ENCODE measurements at places on chromosomes 5 and 9.

DNA sequence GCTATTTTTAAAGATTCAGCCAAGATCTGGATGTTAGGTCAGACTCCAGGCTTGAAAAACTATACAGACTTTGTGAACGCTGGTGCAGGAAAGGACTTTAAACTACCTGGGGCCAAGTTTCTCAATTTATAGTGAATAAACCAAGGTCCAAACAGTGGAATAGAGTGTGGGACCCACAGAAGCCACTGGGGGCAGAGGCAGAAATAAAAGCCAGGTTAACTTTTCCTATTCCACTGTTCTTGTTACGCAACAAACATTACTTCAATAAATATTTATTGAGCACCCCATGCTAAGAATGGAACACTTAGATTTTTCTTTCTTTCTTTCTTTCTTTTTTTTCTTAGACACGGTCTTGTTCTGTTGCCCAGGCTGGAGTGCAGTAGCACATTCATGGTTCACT lies 11.0 kb upstream of the HAVCR1 start:
- H3K4me1 ChIP-seq: no peaks in the 10 kb centered on the region
- DNase-seq: no peak
- no peaks in the 10 kb centered on the region for H3K27me3 ChIP-seq
- H3K4me3 ChIP-seq: no peak overlapping the region

DNA sequence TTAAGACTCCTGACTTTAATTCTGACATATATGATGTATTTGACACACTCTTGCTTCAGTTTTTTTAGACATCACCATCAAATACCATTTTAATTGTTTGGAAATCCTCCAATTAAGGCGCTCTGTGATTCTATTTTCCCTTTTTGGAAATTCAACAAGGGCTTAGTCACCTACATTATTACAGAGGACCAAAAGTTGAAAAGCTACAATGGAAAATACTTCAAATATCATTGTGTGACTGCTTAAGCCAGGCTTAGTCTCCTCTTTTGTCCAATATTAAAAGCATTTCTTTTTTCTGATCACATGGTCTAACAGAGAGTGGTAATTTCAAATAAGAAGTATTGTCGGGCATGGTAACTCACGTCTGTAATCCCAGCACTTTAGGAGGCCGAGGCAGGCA lies 160.3 kb downstream of the CEMIP2 start:
- no peaks in the 10 kb centered on the region for H3K36me3 ChIP-seq
- H3K27ac ChIP-seq: no peak overlapping the region
- no peak for DNase-seq
- H3K4me1 ChIP-seq: no peaks in the 10 kb centered on the region
- no peak overlapping the region for H3K4me3 ChIP-seq
- no peaks in the 10 kb centered on the region for H3K27me3 ChIP-seq

DNA sequence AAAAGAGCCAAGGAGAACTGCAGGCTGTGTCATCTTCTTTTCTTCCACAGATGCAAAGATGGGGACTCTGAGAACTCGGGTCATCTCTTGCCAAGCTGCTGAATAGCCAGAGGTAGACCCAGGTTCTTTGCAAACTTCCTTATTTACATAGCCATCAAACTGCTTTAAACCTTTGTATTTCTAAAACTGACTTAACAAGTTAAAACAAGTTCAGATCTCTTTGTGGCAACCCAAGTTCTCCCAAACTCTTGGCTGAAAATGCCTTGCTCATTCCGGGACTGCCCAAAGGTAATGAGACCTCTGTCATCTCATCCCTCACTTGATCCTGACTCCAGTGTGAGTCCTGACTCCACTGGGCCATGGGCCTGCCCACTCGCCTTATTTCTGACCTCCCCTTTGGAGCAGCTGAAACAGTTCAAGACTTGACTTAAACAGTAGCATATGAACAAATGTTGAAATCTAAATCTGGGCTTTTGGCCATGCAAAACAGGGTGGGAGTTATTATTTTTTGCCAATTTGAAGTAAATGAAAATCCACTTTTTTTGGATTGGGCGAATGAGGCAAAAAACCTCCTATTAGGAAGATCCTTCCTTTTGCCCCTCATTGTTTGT lies 50.6 kb downstream of the FBXL7 start:
- no peak overlapping the region for H3K4me3 ChIP-seq
- no peak overlapping the region for H3K27ac ChIP-seq
- DNase-seq: no peak

DNA sequence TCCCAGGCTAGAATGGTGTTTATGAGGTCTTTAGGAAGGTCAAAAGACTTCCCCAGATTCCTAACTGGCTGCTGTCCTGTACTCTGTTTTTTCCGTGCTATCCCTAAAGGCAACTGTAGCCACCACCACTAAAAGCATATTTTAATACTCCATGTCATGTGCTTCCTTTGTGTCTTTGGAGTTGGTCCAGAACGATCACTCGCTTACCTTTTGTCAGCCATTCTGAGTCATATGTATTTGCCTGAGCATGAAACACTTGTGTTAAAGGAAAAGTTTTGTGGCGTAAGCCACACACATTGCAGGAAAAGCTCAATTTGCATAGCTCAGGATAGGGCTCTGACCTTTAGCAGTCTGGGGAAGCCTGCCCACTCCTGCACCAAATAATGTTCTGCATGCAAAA lies 299.6 kb downstream of the NTRK2 start:
- no peaks in the 10 kb centered on the region for H3K4me1 ChIP-seq
- no peaks in the 10 kb centered on the region for H3K27me3 ChIP-seq
- no peak overlapping the region for H3K27ac ChIP-seq
- DNase-seq: no peak

DNA sequence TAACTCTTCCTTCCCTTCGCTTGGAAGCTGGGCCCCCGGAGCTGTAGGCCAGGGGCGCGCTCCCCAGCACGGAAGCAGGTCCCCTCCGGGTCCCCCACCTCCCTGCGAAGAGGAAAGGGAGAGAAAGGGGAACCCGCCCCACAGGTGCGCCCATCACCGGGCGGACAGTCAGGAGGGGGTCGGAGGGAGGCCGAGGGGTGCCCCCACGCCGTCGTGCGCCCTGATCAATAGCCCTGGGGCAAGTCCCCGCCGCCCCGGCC lies 793 bp downstream of the AGPAT2 start:
- DNase-seq: no peak
- H3K4me3 ChIP-seq: peak overlapping the region; percentile 76
- H3K36me3 ChIP-seq: no peaks in the 10 kb centered on the region
- H3K4me1 ChIP-seq: peaks cover 22% of the 10 kb centered on the region
- H3K27ac ChIP-seq: peak overlapping the region; percentile 64

DNA sequence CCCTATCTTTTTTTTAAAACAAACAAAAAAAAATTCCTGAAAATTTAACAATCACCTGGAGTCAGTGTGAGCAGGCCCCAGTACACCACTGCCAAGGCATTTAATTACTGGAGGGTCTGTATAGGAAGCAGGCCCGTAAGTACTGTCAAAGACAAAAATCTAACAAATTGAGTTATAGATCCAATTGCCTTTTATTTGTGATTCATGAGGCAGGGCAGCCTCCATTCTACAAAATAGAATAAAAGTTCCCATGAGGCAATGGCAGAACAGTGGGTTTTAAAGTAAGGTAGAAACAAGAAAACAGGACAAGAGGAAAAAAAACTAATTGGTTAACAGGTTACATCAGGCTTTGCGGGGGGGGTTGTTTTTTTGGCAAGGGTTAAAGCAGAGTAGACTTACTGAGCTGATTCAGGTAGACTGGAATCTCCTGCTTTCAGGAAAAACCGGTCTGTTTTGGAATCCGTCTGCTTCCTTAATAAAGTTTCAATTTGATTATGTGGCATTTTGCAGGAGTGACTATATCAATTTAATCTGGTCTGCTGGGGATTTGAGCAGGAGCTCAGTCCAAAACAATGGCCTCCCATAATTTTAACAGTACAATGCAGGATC lies 48.9 kb downstream of the AUH start:
- H3K36me3 ChIP-seq: no peaks in the 10 kb centered on the region
- H3K4me3 ChIP-seq: no peak overlapping the region
- no peak overlapping the region for H3K27ac ChIP-seq
- no peaks in the 10 kb centered on the region for H3K27me3 ChIP-seq
- H3K4me1 ChIP-seq: no peaks in the 10 kb centered on the region

DNA sequence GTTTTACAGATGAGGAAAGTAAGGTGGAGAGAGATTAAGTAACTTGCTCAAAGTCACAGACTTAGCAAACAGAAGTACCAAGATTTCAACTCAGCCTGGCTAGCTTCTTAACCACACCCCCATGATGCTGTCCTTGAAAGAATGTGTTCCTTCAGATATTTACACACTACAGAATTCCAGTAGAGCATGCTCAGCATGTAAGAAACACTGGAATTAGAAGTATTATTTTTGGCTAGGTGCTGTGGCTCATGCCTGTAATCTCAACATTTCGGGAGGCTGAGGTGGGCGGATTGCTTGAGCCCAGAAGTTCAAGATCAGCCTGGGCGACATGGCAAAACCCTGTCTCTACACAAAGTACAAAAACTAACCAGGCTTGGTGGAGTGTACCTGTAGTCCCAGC lies 142.4 kb downstream of the EDIL3 start:
- no peak for DNase-seq
- H3K4me3 ChIP-seq: no peak overlapping the region
- H3K4me1 ChIP-seq: no peaks in the 10 kb centered on the region
- no peak overlapping the region for H3K27ac ChIP-seq
- H3K27me3 ChIP-seq: no peaks in the 10 kb centered on the region

DNA sequence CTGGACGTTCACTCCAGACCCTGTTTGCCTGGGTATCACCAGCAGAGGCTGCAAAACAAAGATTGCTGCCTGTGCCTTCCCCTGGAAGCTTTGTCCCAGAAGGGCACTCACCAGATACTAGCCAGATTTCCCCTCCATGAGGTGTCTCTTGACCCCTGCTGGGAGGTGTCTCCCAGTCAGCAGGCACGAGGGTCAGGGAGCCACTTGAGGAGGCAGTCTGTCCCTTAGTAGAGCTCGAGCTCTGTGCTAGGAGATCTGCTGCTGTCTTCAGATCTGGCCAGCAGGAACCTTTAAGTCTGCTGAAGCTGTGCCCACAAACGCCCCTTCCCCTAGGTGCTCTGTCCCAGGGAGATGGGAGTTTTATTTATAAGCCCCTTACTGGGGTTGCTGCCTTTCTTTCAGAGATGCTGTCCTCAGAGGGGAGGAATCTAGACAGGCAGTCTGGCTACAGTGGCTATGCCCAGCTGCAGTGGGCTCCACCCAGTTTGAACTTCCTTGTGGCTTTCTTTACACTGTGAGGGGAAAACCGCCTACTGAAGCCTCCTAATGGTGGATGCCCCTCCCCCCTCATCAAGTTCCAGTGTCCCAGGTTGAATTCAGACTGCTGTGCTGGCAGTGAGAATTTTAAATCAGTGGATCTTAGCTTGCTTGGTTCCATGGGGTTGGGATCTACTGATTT lies 253.9 kb downstream of the SPATA31D1 start:
- peak; percentile 23 for DNase-seq
- peaks cover 17% of the 10 kb centered on the region for H3K4me1 ChIP-seq
- H3K4me3 ChIP-seq: no peak overlapping the region
- no peaks in the 10 kb centered on the region for H3K27me3 ChIP-seq
- H3K27ac ChIP-seq: no peak overlapping the region

GRCh38 chr9:130920233-130920632 lies 18.8 kb downstream of the FIBCD1 start:
- no peaks in the 10 kb centered on the region for H3K4me1 ChIP-seq
- H3K4me3 ChIP-seq: no peak overlapping the region
- H3K27me3 ChIP-seq: no peaks in the 10 kb centered on the region
- H3K36me3 ChIP-seq: no peaks in the 10 kb centered on the region
- no peak overlapping the region for H3K27ac ChIP-seq

DNA sequence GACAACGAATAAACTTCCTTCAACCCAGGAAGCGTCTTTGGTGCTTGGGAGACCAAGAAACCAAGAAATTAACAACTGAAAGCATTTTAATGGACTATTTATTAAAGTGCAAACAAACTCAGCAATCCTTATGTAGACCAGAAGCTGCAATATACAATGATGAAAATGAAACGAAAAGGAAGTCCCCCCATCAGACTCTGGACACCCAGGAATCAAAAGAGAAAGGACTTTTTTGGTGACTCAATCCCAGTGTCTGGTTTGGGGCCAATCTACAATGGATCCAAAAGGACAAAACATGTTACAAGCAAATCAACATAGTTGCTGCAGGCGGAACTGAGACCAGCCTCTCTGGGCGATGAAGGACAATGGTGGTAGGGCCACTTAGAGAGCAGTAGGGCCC lies 39.5 kb downstream of the C9orf152 start:
- no peaks in the 10 kb centered on the region for H3K27me3 ChIP-seq
- no peak for DNase-seq
- no peak overlapping the region for H3K4me3 ChIP-seq
- peaks cover 61% of the 10 kb centered on the region for H3K36me3 ChIP-seq
- H3K27ac ChIP-seq: no peak overlapping the region
- H3K4me1 ChIP-seq: no peaks in the 10 kb centered on the region

Data from B cell (primary cell).